ENCODE measurements at places on chromosomes 3 and 15. TPM values are rescaled to one million over a fixed set of nuclear protein-coding genes. Genes with fewer than 3 reads are reported as not detected.

Gene RPL22L1
- polyA plus RNA-seq: 31.9 TPM

Gene INKA1
- polyA plus RNA-seq: 1.6 TPM

Gene ZPLD1
- polyA plus RNA-seq: not detected

Gene CADM2
- polyA plus RNA-seq: not detected

Gene PPIP5K1
- polyA plus RNA-seq: 6.2 TPM

Gene CCR9
- polyA plus RNA-seq: 0.31 TPM

Gene CLDN18
- not detected for polyA plus RNA-seq
